ENCODE measurements at places on chromosomes 2 and 18. TPM values are rescaled to one million over a fixed set of nuclear protein-coding genes. Genes with fewer than 3 reads are reported as not detected.

Gene RGPD5
- total RNA-seq = 11.1 TPM

Gene CFAP53
- total RNA-seq = not detected

Gene PFN4
- total RNA-seq = 1.7 TPM

Gene ITGB6
- total RNA-seq = 11.6 TPM

Gene TGFA
- total RNA-seq = not detected

Gene COL3A1
- total RNA-seq = 602 TPM

Gene SCYGR4
- not detected for total RNA-seq

Gene PSTPIP2
- 10.6 TPM for total RNA-seq

Gene MAL
- not detected for total RNA-seq

Gene SCTR
- not detected for total RNA-seq

Gene MROH2A
- not detected for total RNA-seq

Gene BAZ2B
- 37.4 TPM for total RNA-seq

GRCh38 chr2:233444501-233444900 lies 90.2 kb downstream of the DGKD start:
- no peak for DNase-seq

GRCh38 chr18:12689256-12689850 lies 13.2 kb downstream of the CEP76 start:
- no peak for DNase-seq

DNA sequence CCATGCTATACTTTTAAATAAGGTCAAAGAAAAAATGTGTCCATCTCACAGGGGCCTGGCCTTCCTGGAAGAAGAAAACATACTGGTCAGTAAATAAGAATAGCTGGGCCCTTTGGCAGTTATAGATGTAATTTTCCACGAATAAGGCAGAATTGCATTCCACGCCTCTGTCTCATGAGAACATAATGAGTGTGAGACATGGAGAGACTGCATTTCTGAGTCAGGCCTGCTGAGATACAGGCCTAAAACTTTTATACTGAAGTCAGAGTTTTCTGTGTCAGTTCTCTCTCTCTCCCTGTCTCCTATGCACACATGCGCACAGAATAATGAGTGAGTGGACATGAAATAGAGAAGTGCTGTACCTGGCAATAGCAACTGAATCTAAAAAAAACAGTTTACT lies 20.4 kb upstream of the IL1R1 start:
- peak; percentile 92 for DNase-seq

- no peak for DNase-seq
Measured at GRCh38 chr2:113888641-113889470, 1.0 kb upstream of the ACTR3 start.

- DNase-seq = no peak
Measured at GRCh38 chr2:230863442-230864121, 1.2 kb upstream of the ITM2C start.

GRCh38 chr2:127874378-127875269 lies 11.1 kb downstream of the AMMECR1L start:
- no peak for DNase-seq

DNA sequence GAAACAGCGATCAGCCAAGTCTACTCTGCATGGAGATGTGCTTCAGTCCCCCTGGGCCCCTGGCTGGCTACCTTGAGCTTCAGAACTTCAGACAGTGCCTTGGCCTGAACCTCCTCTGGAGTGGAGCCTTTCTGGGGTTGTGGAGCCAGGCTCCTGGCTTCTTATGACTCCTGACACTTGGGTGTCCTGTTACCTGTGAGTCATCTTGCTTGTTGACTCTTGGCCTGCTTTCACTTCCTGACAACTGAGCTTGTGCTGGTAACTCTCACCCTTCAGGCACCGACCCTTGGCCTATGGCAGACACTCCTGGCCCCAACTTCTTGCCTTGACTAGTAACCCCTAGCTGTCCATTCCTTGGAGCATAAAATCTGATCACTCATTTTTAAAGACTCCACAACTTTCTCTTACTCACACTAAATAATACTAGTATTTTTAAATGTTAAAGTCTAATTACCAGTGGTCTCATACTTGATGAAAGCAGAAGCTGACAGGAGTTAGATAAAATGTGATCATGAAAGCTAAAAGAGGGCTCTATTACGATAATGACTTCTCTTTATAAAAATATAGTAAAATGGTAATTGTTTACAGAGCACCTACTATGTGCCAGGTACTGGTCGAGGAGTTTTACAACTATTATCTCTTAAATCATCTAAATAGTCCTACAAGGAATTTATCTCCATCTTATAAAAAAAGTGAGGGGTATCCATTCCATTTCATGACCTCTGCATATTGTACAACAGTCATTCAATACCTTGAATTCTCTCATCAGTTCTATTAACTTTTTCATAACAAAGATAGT lies 46.3 kb upstream of the VIT start:
- peak; percentile 92 for DNase-seq

- DNase-seq = no peak
Measured at GRCh38 chr2:31874071-31874470, 136.7 kb downstream of the MEMO1 start.

- no peak for DNase-seq
Measured at GRCh38 chr18:59228351-59228750, 8.4 kb downstream of the GRP start.

- DNase-seq = peak; percentile 84
Measured at GRCh38 chr2:183063083-183063482, 15.5 kb upstream of the DUSP19 start.

DNA sequence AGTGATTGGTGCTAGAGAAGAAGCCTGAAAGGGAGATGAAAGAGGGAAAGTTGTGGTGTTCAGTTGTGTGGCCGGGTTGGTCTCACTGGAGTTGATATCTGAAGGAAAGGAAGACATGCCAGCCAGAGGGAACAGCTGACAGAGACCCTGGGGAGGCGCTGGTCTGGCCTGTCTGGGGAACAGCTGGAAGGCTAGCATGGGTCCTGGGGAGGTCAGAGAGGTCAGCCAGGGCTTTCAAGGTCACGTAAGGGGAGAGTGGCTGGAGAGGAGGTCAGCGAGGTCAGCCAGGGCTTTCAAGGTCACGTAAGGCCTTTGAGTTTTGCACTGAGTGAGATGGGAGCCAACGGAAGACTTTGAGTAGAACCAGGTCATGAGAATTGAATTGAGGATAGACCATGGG lies 11.0 kb downstream of the DYSF start:
- DNase-seq = no peak

GRCh38 chr2:231512222-231512621 lies 18.0 kb downstream of the NMUR1 start:
- peak; percentile 20 for DNase-seq

DNA sequence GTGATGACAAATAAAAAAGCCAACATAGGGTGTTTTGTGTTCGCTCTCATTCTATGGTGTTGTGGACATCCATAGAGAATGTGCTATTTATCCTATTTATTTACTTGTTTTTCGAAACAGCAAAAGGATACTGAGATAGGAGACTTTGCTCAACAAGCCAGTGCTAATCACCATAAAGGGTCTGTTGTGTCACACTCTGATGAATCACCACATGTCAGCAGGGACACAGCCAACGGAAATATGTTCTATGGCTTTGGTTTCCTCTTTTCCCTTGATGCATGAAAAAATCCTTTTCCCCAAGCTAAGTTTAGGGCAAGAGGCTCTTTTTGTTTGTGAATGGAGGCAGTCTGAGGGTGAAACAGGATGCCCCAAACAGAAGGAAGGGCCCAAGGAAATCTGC lies 154.3 kb downstream of the RNF152 start:
- peak; percentile 28 for DNase-seq

DNA sequence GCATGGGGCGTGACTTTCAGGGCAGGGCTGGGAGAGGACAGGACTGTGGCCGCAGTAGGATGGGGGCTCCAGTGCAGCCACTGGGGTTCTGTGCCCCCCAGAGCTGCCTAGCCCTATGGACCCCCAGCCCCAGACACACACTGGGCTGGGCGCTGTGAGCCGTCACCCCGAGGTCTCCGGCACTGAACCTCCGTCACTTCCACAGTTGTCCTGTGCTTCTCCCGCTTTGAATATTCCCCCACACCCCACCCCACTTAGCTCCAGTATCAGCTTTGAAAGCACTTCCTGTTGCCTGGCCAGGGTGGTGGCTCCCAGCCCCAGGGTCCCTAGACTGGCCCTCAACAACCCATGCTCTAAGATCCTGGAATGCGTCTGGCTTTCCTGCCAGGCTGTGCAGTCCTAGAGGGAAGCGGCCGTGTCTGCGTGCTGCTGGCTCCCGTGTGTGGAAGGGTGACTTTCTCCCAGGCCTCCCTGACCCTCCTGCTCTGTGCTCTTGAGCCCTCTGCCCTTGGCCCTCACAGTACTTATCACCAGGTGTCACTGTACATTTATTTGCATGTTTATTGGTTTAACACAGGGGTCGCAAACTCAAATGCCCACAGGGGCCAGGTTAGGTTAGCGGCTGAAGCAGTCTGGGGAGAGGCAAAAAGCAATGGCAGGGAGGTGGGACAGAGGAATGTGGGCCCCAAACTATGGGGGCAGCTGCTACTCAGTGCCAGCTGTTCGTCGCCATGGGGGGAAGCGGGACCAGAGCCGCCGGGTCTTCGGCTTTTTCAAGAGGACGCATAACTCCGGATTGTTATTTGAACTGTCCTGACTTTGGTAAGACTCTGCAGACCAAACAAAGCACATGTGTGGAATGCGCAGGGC lies 9.9 kb downstream of the OBSL1 start:
- DNase-seq = no peak

DNA sequence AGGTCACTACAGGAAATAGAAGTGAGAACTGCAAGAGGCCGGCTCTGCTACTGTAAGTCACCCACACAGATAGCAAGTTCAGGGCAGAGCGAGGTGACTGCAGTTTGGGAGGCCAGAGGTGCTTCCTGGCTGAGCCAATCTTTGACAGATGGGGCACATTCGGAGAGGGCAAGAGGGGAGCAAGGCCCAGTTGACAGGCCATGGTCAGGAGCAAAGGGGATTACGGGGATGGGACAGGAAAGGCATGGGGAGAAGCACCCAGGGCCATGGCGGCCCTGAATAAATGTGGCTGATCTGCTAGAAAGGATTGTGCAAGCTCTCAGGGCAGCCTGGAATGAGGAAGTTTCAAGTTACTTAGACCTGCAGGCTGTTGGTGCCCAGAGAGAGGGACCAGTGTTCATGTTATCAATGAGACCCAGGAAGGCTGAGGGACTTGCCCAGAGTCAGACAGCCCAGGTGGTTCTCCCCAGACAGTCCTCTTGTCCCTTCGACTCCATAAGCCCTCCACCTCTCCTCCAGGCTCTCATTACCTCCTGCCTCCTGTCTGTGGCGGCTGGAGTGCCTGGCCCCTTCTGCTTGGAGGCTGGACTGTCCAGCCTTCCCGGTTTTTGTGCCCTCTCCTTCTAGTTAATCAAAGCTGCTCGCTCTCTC lies 123.3 kb downstream of the CTIF start:
- DNase-seq = peak; percentile 49

- DNase-seq = no peak
Measured at GRCh38 chr2:75589391-75590105, 28.8 kb upstream of the EVA1A start.

- no peak for DNase-seq
Measured at GRCh38 chr18:63888470-63889190, 1.1 kb downstream of the SERPINB2 start.

GRCh38 chr2:237581751-237582746 lies 8.5 kb downstream of the RAB17 start:
- DNase-seq = peak; percentile 58

- peak; percentile 8 for DNase-seq
Measured at GRCh38 chr2:3041841-3042600, 335.6 kb downstream of the EIPR1 start.

- DNase-seq = no peak
Measured at GRCh38 chr18:12030670-12031069, 49.4 kb downstream of the IMPA2 start.
